A549 (cell line): ENCODE measurements at places on chromosomes 4 and X. TPM values are rescaled to one million over a fixed set of nuclear protein-coding genes. Genes with fewer than 3 reads are reported as not detected.

Gene PABPC1L2A
- not detected in 3 replicates for polyA plus RNA-seq

- DNase-seq: no peak
Measured at GRCh38 chr4:98573791-98574190, 84.6 kb downstream of the TSPAN5 start.

GRCh38 chr4:77226939-77227705 lies 70.1 kb downstream of the CCNG2 start:
- no peak for DNase-seq

DNA sequence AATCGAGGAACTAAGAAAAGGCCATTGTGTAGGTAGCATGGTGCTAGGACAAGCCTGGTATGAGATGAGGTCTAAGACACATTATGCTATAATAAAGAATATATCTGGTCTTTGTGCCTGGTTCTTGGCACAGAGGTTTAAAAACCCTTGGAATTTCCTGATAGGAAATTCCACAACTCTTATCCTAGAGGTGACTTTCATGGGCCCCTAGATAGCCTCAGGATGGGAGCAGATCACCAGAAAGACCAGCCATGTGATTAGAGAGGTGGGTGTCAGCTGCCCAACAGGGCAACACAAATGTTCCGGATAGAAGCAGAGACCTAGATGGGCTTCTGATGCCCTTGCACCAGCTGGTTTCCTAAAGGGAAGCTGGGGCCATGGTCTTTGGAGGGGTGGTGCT lies 107.2 kb downstream of the SCD5 start:
- no peak for DNase-seq

GRCh38 chr4:55036405-55036804 lies 89.0 kb downstream of the KDR start:
- DNase-seq: no peak
